ENCODE measurements at places on chromosomes 12 and 14.
A peak's percentile ranks its signal among the peaks of the same experiment; 100 is the strongest.

DNA sequence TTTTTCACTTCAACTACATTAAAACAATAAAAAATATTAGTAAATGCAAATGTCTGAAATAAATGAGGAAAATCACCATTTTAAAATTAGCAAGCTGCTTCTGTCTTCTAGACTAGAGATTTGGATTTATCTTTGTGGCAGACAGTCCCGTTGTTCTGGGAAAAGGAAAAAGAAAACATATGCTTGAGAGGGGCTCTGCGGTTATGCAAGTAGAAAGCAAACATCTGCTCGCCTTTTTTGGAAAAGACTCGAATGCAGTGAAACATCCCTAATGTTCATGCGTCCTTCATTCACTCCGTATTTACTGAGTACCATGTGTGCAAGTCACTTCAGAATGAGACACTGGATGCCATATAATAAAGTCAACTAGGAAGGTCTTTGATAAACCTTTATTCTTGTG, 44.9 kb downstream of the IFNG start:
- DNase-seq, result no peak

GRCh38 chr14:24613241-24613640, 3.8 kb upstream of the GZMH start:
- no peak for DNase-seq

DNA sequence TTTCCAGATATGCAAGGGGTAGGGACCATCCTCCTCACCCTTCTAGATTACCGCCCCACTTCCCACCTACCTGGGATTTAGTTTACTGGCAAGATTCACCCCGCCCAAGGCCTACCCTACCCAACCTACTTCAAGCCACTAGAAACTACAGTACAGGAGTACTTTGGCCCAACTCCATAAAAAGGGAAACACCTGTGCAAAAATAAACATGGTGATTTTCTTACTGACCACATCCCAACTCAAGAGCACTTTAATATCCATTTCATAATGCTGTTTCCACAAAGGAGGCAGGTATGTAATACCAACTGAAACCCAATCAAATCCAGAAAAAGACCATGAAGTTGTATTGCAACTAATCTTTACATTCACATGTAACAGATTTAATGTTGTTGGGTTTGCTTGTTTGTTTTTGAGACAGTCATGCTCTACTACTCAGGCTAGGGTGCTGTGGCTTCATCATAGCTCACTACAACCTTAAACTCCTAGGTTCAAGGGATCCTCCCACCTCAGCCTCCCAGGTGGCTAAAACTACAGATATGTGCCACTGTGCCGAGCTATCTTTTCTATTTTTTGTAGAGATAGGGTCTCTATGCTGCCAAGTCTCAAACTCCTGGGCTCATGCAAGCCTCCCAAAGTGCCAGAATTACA, 41.7 kb upstream of the RAP1B start:
- no peak for DNase-seq

- no peak for DNase-seq
Observed at GRCh38 chr12:50728417-50728816, 35.5 kb upstream of the ATF1 start.

DNA sequence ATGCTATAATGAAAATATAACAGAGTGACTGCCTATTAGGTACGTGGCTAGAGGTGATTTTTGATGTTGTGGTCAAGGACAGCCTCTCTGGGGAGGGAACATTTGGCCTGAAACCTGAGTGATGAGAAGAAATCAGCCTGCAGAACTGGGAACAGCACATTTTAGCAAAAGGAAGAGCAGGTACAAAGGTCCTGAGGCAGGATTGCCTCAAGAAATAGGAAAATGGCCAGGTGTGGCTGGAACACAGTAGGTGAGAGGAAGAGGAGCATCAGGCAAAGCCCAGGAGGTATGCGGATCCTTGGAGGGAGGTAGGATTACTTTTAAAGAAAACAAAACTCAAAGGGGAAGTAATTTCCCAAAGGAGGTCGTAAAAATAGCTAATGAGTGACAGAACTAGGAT, 582.9 kb downstream of the MED13L start:
- no peak for DNase-seq

GRCh38 chr12:24226745-24227350, 277.4 kb upstream of the SOX5 start:
- DNase-seq, result peak; percentile 59

- DNase-seq, result no peak
Observed at GRCh38 chr14:59863806-59864525, 6.6 kb downstream of the RTN1 start.

DNA sequence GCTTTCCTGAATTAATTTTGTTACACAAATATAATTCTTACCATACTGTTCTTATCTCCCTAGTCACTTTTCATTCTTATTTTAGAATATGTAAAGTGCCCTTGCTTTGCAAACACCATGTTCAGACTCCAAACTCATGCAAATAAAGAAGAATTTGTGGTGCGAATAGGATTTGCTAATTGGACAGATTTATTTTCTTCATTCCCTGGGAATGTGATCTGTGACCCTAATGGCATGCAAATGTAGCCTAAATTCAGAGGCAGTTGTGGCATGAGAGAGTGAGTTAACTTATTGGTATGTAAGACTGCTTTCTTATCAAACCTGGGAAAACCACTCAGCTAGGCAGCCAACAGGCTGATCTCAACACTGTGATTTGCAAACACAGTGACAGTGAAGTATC, 10.0 kb downstream of the CAPZA3 start:
- peak; percentile 8 for DNase-seq

GRCh38 chr12:92178340-92178739, 32.7 kb upstream of the BTG1 start:
- no peak for DNase-seq

GRCh38 chr14:74213907-74214803, 25.1 kb upstream of the VSX2 start:
- no peak for DNase-seq

GRCh38 chr12:13097491-13098011, 5.9 kb downstream of the GSG1 start:
- DNase-seq, result no peak

DNA sequence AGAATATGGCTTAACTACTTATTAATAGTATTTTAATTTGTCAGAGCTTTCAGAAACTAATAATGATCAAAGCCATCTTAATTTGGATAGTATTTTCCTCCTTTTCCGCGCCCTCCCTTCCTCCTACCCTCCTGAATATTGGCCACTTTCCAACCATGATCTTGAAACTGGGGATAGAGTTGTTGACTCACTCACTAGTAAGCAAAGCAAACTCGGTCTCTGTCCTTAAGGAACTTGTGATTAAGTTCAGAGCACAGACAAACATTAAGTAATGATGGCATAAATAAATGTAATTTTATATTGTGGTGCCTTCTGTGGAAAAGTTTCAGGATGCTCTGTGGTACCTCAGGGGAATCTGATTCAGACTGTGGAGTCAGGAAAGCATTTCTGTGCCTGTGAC, 75.7 kb downstream of the LRRK2 start:
- no peak for DNase-seq

- DNase-seq, result peak; percentile 67
Observed at GRCh38 chr14:93056166-93056839, 59.4 kb downstream of the ITPK1 start.

GRCh38 chr14:101191721-101192660, 288.5 kb upstream of the RTL1 start:
- DNase-seq, result no peak
